Fibroblast of skin of right biceps (primary cell): ENCODE measurements at places on chromosomes 12 and 14.

GRCh38 chr14:105384605-105385321 is 13.6 kb upstream of the TEX22 start:
- DNase-seq = no peak

GRCh38 chr14:72851635-72852034 is 42.3 kb downstream of the DPF3 start:
- no peak for DNase-seq

DNA sequence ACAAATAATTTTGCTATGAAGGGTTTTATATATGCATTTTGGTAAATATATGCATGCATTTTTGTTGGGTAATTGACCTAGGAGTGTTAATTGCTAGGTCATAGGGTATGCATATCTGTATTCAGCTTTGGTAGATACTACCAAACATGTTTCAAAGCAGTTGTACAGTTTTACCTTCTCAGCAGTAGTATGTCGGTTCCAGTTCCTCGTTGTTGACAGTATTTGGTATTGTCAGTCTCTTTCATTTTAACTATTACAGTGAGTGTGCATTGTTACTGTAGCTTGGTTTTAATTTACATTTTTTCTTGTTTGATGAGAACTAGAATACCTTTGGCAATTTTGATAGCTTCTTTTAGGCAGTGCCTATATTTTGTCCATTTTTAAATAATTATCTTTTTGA is 98.9 kb downstream of the ARID2 start:
- no peak for DNase-seq

DNA sequence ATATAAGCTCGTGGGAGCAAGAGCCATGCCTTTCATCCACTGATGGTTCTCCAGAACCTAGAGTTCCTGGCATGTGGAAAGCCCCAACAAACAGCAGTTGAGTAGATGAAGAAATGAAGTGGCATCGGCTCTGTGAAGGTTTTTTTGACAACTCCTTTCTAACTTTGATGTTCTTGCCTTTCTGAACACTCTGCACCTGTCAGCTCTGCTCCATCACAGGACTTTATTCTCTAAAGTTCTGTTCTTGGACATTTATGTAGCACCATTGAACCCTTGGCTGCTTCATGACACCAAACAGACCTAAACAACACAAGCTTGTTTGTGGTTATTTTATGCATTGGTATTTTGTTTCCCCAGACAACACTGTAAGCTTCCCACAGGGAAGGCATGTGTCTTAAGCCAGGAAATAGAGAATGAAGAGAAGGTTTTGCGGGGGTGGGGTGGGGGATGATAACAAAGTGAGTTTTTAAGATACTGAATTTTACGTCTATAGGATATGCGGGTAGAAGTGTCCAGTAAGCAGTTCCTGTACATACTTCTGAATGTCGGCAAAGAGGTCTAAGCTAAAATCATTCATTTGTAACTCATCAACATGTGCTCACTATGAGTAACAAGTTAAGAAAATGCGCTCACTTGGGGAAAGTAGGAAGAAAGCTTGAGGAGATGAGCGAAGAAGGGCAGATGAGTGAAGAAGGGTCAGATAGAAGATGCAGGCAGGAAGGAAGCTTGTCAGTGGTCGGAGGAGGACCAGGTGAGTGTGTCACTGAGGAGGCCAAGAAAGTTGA is 146.0 kb upstream of the PLEKHG7 start:
- DNase-seq = no peak

DNA sequence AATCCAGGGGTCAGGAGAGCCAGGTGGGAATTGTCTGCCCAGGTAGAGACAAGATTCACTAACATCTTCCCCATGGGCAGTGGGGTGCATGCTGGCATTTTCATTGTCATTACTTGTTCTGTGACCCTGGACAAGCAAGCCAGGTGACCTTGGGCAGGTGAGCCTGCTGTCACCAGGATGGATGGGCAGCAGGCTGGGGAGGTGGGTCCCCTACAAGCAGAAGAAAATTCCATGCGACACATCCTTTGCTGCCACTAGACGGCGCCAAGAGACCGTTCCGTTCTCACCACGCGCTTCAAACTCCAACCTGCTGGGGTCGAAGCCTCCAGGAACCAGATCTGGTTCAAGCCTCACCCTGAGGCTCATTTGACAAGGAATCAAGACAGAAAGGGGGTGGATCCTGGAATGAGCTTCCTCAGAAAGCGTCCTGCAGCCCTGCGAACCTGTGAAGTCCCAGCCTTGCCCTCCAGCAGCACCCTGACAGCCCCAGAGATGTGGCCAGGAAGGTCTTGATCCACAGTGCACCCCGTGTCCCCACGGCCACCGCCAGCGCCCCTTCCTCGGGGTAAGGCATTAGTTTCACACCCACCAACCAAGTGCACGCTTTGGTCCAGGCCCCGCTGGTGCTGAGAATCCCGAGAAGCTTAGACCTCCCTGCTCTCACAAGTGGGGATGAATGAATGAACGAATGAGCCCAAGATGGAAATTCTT is 3.2 kb upstream of the DYNC1H1 start:
- DNase-seq = peak; percentile 78

DNA sequence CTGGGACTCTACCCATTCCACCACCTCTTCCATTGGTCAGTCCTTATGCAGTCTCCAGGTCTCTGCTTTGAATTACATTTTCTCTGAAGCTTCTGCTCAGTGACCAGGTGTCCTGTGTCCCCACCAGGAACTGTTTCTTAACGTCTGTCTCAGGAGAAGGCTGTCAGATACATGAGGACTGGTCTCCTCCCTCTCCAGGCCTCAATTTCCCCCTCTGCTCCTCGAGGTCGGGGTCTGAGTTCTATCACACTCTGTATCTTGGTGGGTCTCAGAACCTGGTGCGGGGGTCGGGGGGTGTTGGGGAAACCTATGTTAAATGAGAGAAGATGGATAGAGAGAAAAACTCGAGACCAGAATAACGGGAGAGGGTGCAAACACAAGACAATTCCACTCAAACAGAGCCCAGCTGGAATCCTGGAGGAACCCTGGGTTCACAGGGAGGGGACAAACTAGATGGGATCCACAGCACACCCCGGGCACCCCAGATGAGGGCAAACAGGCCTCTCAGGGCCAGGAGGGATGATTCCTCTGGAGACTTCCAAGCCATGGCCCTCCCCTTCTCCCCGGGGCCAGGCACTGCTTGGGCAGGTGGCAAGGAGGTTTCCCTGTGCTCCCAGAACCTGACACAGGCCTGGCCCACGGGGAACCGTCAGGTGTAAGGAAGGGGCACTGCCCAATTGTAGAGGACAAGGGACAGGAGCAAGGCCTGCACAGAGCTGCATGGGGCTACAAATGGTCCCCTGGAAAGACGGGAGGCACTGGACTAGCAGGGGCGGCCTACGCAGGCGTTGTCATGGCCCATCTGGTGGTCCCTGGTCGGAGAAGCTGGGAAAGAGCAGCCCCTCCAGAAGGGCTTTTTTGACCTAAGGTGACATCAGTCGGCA is 313.2 kb upstream of the DIO3 start:
- no peak for DNase-seq

DNA sequence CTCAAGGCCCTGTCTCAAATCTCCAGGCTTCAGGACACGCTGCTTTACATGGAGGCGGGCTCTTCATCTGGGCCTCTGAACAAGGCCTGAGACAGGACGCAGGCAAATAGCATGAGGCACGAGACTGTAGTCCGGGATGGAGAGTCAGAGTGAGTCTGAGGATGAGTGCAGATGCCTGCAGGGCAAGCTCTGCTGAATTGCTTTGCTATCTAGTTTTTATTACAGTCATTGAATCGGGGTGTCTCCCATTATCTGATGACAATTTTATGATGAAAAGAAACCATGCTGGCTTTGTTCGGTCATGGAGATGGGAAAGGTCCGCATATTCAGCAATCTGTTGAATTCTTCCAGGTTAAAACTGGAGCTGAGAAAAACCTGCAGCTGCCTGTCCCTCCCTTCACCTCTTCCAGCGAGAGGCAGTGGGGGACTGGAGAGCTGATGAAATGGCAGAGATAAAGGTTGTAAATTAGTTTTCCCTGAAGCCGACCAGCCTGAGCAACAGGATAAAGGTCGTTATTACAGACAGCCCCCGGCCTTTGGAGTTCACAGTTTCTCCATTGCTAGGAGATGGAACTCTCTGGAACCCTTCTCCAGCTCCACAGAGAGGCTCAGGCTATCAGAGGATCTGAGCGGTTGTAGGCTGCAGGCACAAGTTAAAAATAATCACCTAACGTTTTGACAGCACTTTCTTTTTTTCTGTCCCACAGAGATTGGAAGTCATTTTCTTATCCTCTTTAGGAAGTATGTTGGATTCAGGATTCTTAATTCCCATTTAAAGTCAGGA is 1.3 kb upstream of the ADGRD1 start:
- no peak for DNase-seq

DNA sequence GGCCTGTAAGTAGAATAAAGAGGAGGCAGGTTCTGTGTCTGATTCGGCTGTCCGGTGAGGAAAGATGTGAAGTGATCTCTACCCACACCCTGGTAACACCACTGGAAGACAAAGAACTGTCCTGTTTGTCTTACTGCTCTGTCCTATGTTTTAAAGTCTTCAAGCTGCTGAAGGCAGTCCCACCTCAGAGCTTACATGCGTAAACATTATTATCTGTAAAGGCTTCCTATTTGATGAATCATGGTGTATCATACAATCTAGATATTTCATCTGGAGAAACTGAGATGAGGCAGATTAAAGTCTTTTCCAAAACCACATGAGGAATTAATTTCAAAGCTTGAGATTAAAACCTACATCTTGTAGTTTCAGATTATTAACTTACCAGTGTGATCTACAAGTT is 427.6 kb downstream of the ZFP36L1 start:
- DNase-seq = peak; percentile 81

DNA sequence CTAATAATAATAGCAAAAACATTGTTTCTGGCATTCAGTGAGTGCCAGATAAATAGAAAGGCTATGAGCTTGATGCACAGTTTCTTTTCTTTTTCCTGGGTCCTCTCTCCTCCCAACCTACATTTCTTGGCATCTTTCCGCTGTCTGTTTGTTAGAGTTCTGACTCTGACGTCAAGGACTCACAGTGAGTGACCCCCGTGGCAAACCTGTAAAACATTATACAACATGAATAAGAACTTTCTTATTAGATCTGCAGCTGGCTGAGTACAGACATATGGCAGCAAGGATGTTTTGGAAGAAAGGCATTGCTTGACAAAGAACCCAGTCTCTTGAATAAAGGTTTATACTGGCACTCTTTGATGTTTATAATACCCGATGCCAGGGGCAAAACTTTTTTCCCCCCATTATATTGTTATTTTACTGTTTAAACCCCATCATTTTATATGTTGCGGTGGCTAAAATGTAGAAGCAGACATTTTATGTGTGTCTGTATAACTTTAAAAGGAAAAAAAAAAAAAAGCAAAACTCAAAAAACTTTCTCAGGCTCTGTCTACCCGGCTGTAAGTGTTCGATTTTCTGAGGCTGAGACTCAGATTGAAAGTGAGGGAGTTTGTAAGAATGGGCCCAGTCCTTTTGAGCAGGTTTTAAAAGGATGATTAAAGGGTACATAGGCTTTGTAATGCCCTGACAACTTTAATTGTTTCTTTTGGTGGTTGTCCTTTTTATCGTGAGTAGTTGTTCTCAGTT is 159.3 kb downstream of the PDE3A start:
- peak; percentile 56 for DNase-seq

- no peak for DNase-seq
Measured at GRCh38 chr12:19886639-19887064, 447.4 kb downstream of the AEBP2 start.

DNA sequence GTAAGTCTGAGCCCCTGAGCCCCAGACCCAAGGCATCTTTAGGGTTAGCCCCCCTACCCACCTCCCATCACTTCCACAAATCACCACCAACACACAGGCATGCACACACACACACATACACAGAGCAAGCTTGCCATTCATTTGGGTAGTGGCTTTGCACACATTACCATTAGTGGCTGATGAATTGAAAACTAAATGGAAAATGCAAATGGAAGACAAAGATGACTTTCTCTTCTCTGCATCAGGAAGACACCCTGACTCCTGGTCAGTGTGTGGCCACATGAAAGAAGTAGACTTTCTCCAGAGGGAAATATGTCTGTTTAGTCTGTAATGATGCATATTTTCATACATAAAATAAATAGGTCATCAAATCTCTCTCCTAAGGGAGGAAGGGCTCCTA is 55.2 kb downstream of the CCDC60 start:
- no peak for DNase-seq

DNA sequence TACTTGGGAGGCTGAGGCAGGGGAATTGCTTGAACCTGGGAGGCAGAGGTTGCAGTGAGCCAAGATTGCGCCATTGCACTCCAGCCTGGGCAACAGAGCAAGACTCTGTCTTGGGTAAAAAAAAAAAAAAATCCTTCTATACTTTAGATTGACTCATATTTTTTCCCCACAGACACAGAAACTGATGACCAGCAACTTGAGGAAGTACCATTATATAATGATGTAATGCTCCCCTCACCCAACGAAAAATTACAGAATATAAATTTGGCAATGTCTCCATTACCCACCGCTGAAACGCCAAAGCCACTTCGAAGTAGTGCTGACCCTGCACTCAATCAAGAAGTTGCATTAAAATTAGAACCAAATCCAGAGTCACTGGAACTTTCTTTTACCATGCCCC is 24.3 kb upstream of the SNAPC1 start:
- no peak for DNase-seq

- DNase-seq = no peak
Measured at GRCh38 chr14:73462048-73462715, 3.8 kb upstream of the NUMB start.
